Body of pancreas (tissue), 4 donors: ENCODE measurements at places on chromosomes 2 and 18. TPM values are rescaled to one million over a fixed set of nuclear protein-coding genes. Genes with fewer than 3 reads are reported as not detected.

DNA sequence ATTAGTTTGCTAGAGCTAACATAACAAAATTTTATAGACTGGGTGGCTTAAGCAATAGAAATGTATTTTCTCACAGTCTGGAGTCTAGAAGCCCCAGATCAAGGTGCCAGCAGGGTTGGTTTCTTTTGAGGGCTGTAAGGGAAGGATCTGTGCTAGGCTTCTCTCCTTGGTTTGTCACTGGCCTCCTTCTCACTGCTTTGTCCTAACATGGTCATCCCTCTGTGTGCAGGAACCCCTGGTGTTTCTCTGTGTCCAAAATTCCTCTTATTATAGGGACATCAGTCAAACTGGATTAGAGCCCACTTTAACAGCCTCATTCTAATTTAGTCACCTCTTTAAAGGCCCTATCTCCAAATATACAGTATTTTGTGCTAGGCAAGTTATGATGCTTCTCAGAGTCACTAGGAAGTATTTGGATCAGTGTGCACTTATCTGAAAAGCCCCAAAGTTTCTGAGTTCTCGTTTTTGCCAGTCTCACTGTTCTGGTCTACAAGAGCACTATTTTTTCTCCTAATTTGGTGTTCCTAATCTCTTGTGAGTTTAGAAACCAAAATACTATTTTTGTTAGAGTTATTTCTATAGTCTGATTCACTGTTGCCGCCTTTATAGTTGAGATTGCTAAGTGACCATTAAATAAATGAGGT lies 29.0 kb downstream of the ZC3H6 start:
- no peaks in the 10 kb centered on the region for H3K36me3 ChIP-seq
- no peak overlapping the region for H3K4me3 ChIP-seq
- H3K27me3 ChIP-seq, result no peaks in the 10 kb centered on the region
- no peak overlapping the region for H3K27ac ChIP-seq
- no peak for DNase-seq
- peaks cover 18% of the 10 kb centered on the region for H3K4me1 ChIP-seq

The HRH4 gene
- not detected for total RNA-seq

The LIMS3 gene
- 4.9 TPM for total RNA-seq

DNA sequence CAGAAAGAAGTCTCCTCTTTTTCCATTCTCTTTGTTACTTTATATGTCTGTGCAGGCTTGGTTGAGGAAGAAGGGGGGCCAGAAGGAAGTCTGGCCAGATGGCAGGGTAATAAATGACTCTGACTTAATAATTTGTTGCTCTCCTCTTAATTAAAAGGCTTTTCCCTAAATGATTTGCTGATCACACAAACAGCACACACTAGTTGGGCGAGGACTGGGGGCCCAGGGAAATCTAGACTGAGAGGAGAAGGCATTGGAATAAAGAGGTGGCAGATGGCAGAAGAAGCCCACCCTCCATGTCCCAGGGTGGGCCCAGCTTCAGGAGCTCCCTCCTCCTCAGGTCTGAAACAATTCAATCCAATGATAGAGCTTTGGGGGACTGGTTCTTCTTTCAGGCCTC lies 12.7 kb upstream of the SMARCAL1 start:
- DNase-seq, result no peak
- H3K27ac ChIP-seq, result no peak overlapping the region
- H3K4me3 ChIP-seq, result no peak overlapping the region
- H3K27me3 ChIP-seq, result no peaks in the 10 kb centered on the region
- H3K4me1 ChIP-seq, result no peaks in the 10 kb centered on the region

DNA sequence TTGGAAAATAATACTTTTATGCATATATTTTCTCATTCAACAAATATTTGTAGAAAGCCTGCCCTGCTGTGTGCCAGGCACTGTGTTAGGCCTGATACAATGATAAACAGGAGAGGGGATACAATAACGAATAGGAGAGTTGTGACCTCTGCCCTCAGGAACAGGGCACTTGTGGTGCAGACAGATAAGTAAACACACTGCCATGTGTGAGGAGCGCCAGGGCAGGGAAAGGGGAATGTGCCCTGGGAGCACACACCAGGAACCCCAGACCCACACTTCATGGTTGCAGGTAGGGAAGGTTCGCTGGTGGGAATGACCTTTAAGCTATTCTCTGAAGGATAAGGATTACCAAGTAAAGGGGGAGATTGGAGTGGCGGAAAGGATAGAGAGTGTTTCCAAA lies 42.2 kb upstream of the DSC1 start:
- no peak overlapping the region for H3K4me3 ChIP-seq
- no peaks in the 10 kb centered on the region for H3K27me3 ChIP-seq
- no peak for DNase-seq
- peaks cover 8% of the 10 kb centered on the region for H3K4me1 ChIP-seq
- no peaks in the 10 kb centered on the region for H3K36me3 ChIP-seq
- no peak overlapping the region for H3K27ac ChIP-seq
